ENCODE measurements at places on chromosomes 11 and 22.

DNA sequence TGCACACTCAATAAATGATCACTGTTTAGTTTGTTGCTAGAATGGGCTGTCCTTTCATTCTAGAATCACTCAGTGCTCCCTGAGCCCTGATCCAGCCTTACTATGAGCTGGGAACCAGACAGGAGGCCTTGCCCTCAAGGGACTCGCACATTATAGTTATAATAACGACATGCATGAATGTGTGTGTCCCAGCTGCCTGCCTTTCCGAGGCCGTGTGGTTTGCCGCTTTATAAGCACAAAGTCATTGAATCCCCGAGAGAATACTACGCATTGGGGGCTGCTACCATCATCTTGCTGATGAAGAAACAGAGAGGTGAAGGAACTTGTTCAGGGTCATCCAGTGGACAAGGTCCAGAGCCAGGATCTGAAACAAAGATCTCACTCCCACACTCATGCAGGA lies 75.7 kb downstream of the NFAM1 start:
- DNase-seq = no peak

GRCh38 chr11:1017269-1018005 lies 19.1 kb downstream of the MUC6 start:
- peak; percentile 9 for DNase-seq

DNA sequence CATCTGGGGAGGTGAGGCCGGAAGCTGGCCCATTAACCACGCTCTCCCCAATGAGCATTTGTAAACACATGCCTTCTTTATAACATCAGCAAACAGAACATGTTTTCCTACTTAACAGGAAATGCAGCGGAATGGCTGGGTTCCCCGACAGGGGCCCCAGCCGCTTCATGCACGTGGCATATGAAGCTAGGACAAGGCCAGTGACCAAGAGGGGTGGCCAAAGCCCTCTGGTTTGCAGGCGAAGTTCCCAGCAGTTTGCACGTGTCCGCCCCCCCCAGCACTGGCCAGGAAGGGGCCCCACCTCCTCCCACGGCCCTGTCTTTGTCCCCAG lies 38.7 kb upstream of the LINC01488 start:
- peak; percentile 60 for DNase-seq

DNA sequence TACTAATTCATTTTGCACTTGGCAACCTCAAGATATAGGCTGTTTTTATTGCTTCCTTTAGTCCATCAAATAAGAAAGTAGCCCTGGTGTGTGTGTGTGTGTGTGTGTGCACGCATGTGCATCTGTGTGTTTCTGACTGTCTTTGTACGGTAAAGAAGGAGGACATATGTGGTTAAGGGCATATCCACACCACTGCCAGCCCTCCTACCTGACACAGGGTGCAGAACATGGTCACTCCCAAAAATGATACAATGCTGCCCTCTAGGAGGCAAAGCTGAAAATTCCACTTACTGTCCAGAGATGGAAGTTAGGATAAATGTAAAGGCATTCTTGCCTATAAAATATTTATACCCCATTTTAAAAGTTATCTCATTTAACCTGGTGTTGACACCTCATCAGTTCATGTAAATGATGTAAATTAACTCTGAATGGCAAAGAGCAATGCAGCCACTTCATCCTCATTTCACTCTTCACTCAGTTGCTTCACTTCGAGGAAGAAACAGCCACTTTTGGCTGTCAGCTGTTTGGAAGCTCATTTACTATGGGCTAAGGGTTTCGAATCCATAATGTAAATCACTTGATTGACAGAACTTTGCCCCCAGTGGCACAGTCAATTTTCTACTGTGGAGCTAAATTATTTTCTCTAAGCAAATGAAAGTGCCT lies 83.1 kb upstream of the MTNR1B start:
- peak; percentile 64 for DNase-seq

- DNase-seq = no peak
These were observed 6.0 kb upstream of the PLA2G6 start for GRCh38 chr22:38187413-38188212.

DNA sequence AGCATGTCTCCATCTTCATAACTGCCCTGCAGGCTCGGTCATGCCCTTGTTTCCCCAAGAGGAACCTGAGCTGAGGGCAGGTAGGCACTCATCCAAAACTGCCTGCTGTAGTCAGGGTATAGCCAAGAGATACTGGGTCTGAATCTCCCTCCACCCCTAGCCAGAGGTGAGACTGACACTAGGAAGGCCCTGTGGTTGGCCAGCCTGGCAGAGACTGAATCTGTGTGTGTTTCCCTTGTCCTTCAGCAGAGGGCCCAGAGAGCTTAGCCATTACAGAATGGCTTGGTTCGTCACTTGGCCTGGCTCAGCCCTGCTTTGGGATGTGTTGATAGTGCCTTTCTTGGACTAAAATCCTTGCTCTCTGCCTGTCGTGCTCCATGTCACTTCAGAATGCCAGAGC lies 79.3 kb upstream of the SUSD2 start:
- DNase-seq = no peak

Data from fibroblast of skin of right biceps (primary cell).